Renal pelvis (tissue), 12 donors: ENCODE measurements at places on chromosomes 12 and 14.

GRCh38 chr14:29077916-29078315 is 311.3 kb downstream of the FOXG1 start:
- DNase-seq, result no peak

DNA sequence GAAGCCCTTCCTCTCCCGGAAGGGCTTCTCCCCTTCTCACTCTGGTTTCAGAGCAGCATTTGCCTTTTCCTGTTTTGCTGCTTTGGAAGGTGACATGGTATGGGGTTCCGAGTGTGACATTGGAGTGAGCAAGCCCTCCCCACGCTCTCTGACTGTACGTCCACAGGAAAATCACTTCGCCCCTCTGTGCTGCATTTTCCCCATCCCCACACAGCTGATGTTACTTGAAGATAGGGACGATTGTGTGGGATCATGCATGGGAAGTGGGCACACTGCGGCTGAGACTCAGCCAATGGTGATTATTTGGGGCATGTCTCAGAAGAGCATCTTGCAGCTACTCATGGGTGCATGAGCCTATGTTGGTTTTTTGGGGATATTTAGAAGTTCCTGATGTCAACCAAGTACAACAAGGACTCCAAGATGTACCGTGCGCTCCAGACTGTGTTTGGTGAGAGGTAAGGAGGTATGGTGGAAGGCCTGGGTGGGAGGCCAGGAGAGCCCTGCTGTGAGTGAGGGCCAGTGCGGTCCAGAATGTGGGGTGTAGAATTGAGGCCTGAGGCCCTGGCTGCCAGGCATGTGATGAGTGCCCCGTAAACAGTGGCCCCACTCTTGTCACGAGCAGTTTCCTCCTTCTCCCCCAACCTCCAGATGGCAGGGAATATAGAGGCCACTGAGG is 15.1 kb downstream of the CYP46A1 start:
- DNase-seq, result no peak

DNA sequence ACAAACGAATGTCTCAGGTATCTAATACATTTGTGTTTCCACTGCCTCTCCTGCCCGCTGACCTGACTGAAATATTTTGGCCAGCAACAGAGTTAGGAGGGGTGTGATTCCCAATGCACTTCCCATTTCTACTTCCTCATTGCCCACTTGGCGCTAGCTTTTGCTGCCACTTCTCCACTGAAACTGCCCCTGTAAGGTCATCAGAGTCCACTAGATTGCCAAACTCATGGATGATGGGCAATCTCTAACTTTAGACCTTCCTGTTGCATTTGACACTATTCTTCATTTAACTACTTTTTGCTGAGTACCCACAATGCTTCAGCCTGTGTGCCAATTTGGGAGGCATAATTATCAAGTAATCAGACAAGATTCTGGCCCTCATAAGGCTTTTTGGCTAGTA is 40.8 kb downstream of the GPR65 start:
- no peak for DNase-seq

- DNase-seq, result no peak
Observed at GRCh38 chr12:87678453-87678852, 350.7 kb downstream of the C12orf50 start.

DNA sequence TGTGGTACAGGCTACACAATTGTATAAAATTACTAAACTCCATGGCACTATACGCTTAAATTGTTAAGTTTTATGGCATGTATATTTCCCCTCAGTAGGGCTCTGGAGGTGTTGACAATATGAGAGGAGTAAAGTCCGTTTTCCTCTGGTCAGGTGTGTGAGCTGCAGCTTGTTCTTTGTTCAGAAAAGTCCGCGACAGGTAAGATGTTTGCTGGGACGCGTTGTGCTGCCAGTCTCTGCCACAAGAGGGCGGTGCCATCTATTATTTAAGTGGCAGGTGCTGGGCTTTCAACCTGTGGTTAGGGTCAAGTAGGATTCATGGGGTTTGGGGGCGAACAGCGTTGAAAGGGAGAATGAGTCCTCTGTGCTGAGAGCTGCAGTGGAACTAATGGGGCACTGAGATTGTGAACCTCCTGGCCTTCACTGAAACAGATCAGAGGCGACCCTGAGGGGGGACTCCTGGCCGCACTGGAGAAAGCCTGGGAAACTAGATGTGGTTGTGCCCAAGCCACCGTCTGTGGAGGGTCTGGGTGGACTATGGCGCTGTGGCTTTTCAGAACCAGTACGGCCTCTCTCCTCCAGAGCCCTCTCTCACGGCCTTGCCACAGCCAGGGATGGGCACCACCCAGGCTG is 179.0 kb downstream of the SLC15A4 start:
- no peak for DNase-seq

DNA sequence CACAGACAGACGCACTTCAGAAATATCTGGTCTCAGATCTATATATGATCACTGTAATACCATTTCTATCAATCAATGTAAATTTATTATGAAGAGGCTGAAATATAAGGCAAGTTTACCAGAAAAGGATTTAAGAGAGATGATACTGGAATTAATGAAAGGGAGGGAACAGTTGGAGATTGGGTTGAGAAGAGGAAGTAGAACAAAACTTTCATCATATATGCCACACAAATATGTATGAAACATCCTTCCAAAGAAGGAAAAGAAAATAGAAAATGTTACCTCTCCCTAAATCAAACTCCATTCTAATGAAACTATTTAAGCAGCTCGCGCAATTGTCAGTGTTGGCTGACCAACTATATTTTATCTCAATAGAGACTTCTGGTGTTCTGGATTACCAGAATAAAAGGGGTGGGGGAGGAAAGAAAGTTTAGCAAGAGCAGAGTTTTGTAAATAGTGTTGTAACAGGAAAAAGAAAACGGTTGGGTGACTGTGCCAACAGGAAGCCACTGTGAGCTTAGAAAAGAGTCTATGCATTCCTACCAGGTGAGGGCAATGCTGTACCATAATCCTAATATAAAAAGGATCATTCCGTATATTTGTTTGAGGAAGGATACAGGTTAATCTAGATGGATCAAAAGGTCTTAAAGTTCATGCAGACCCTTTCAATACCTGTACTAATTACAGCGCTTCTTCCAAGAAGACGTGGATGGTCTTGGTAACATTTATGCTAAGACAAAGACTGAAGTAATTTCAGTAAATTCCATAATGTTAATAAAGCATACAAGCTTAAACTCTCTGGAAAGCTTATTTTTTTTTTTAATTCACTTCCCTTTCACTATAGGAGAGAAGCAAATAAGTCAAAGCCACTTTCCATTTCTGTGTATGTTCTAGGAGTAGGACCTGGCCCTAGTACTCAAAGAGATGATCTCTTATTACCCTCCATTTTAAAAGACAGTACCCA is 14.5 kb upstream of the LLPH start:
- DNase-seq, result no peak

- DNase-seq, result peak; percentile 58
Observed at GRCh38 chr12:57726151-57726883, 12.2 kb downstream of the AGAP2 start.

GRCh38 chr12:96886998-96887677 is 19.9 kb upstream of the NEDD1 start:
- no peak for DNase-seq

DNA sequence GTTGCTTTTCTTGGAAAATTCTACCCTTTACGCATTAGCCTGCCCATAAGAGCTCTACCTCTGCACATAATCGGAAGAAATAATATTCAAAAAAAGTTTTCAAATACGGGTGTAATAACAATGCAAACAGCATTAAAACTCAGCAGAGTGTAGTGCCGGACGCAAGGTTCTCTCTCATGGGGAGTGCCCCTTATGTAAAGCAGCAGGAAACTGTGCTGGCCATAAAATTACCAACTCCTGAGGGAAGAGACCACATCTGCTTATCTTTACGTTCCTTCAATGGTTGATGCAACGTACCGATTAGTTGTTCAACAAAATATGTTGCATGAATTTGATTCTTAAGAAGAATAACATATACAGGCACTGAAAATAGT is 118.7 kb upstream of the TMCC3 start:
- DNase-seq, result no peak

- DNase-seq, result no peak
Observed at GRCh38 chr12:107400686-107401447, 284.7 kb upstream of the PWP1 start.

GRCh38 chr14:79050787-79051727 is 880.9 kb downstream of the NRXN3 start:
- DNase-seq, result no peak

- no peak for DNase-seq
Observed at GRCh38 chr12:67442347-67442841, 173.2 kb downstream of the CAND1 start.

- DNase-seq, result no peak
Observed at GRCh38 chr12:103748002-103748401, 93.0 kb downstream of the NT5DC3 start.

DNA sequence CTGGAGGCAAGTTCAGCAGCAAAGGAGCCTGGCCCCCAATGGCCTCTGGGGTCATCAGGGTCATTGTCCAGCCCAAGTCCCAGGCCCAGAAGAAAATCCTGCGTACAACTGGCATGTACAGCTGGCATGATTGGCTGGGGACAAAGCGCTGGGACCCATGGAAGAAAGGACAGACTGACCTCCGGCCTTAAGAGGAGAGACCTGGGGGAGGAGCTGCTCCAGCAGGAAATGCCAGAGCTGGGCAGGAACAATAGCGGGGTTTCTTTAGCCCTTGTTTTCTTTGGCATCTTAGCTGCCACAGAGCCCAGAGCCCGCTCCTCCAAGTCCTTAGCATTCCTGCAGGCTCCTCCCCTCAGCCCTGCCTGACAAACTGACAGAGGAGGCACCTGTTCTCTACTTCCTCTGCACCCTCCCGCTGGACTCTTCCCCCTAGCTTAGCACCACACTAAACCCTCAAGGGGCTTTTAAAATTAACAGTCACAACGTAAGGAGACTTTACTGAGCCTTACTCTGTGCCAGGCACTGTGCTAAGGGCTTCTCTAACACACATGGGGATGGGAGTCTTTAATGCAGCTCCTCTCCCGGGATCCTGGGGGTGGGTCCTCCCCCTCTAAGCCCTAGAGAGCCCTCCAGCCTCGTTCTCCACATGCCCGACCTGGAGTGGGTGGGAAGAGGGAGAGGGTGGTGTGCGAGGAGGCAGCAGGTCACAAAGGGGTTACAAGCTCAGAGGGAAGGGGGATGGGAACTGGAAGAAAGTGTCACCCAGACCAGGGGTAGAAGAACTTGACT is 1.8 kb upstream of the AQP5 start:
- no peak for DNase-seq

- DNase-seq, result no peak
Observed at GRCh38 chr14:103714063-103714724, 1.1 kb downstream of the XRCC3 start.
